NCI-H510A treated with DMSO at 0.1 percent for 48 hours (cell line): ENCODE measurements at places on chromosomes 16 and 17.

- no peak for DNase-seq
These were observed 43.4 kb downstream of the METTL16 start for GRCh38 chr17:2468270-2468669.

DNA sequence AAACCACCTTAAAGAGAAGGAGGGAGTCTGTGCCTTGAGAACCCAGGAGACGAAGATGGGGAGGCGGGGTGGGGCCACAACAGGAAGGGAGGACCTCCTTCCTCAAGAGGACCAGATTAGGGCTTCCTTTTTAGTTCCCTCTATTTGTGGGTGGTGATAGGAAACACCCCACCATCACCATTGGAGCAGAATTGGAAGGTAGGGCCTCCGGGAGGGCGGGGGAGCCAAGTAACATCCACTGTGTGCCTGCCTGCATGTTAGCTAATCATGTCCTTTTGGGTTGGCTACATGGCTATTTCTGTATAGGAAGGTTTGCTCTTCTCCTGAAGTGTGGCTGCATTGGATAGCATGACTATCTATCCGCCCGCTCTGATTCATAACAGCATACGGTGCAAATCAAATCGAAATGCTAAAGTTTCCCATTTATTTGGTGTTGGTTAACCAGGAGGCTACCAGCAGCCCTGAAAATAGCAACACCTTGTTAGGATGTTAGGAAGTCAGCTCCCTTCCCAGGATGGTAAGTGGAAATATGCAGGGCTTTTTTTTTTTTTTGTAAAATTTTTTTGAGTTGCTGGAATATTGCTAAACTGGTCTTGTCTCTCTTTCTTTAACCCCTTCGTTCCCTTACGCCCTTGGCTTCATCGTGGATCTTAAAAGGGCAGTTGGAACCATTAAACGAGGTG lies 4.2 kb downstream of the SYT17 start:
- no peak for DNase-seq

- DNase-seq: peak; percentile 72
These were observed 98.1 kb upstream of the SEC14L1 start for GRCh38 chr17:77042476-77043231.

- DNase-seq: no peak
These were observed 5.8 kb upstream of the TRAF4 start for GRCh38 chr17:28737770-28738679.

GRCh38 chr16:86277221-86277620 lies 233.1 kb upstream of the FOXF1 start:
- DNase-seq: no peak

- no peak for DNase-seq
These were observed 6.7 kb upstream of the KRT9 start for GRCh38 chr17:41578538-41578937.

DNA sequence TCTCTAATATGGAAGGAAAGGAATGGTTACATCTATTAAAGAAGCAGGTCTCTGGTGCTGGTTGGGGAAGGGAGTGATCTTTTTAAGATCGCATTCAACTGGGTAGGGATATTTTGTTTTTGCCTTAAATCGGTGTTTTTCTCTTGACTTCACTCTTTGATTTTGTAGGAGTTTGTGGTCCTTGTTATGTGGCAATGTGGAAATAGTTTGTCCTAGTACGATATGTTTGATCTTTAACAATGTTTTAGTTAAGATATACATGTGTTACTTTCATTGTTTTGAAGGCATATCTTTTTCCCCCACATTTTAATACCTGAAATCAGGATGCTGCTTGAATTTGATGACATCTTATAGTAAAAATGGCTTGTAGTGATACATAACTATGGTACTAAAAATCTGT lies 8.7 kb downstream of the GGNBP2 start:
- no peak for DNase-seq

- DNase-seq: peak; percentile 92
These were observed at the start of gene DLX3 for GRCh38 chr17:49995055-49995738. TSS of gene DLX3 (minus strand) at chr17:49995224. CDS start at chr17:49994998, 226 bp downstream.

GRCh38 chr16:10856042-10856441 lies 21.0 kb upstream of the CIITA start:
- no peak for DNase-seq

DNA sequence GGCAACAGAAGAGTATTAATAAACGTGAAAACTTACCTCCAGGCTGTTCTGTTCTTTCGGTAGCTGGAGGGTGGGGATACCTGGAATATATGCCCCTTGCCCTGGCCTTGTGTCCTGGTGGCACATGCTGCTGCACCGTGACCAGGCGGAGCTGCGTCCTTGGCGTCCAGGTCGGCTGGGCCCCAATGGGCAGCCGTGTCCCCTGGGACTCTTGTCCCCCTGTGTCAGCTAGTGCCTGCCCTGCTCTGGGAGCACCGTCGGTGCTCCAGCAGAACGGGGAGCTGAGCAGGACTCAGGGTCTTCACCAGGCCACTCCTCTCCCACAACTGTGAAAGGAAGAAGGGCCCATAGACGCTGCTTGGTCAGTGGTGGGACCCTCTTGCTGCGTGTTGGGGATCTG lies 7.9 kb downstream of the ZNF213 start:
- no peak for DNase-seq

GRCh38 chr16:11848842-11849241 lies 2.5 kb downstream of the RSL1D1 start:
- DNase-seq: no peak

GRCh38 chr17:50924300-50924699 lies 58.1 kb upstream of the TOB1 start:
- no peak for DNase-seq

DNA sequence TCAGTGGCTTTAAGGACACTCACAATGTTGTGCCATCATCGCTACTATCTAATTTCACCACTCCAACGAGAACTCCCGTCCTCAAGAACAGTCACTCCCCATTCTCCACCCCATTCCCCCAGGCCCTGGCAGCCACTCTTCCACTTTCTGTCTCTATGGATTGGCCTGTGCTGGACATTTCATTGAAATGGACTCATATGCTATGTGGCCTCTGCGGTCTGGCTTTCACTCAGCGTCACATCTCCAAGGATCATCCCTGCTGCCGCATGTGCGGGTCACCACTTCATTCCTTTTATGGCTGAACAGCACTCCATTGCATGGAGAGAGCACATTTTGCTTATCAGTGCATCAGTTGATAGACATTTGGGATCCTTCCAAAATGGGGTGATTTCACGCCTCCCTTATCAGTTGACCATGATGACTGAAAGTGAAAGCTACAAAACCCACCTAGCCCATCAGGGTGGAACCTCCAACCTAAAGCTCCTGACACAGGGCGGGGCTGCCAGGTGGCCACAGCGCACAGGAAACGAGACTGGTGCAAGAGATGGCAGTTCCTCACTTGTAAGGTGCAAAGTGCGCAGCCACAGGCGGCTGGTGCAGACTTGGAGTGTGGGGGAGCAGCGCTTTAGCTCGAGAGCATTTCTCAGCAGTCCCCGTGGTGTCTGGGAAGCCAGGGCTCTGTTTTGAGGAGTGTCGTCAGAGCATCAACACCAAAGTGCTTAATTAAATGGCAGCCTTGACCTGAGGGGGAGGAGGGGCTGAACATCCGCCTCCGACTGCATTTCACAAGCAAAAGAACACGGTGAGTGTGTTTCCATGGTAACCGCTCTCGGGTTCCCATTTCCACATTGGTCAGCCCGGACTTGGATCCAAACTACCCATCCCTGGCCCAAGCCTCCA lies 23.8 kb downstream of the COTL1 start:
- DNase-seq: peak; percentile 66

DNA sequence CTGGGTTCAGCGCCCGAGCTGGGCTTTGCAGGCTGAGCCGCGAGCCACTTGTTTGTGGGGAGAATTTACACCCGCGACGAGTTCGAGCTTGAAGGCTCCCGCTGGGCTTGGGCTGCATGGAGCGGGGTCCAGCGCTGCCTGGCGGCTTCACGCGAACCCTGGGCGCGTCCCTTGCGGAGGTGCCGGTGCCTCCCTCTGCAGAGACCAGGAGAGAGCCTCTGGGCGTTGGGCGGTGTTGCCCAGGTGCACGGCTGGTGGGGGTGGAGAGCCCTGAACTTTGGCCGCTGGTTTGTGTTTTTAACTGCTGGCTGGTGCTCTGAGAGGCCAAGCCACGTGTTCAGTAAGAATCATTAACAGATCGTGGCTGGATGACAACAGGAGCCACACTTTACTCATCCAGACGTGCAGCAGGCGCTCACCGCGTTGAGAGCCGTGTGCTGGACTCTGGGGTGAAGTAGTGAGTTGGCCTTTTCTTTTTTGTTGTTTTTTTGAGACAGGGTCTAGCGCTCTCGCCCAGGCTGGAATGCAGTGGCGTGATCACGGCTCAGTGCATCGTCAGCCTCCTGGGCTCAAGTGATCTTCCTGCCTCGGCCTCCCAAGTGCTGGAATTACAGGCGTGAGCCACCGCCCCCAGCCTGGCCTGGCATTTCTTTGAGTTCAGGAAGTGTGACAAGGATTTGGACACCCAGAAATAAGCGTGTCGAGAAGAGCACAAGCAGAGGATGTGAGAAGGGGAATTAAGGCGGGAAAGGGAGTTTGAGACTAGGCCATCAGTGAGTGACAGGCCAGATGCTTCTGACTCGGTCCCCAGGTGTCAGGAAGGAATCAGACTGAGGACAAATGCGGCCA lies 827 bp downstream of the CDK10 start:
- no peak for DNase-seq

- no peak for DNase-seq
These were observed 55.9 kb downstream of the TBC1D16 start for GRCh38 chr17:79979816-79980215.

- DNase-seq: no peak
These were observed 67.8 kb upstream of the SOX9 start for GRCh38 chr17:72053036-72053435.

DNA sequence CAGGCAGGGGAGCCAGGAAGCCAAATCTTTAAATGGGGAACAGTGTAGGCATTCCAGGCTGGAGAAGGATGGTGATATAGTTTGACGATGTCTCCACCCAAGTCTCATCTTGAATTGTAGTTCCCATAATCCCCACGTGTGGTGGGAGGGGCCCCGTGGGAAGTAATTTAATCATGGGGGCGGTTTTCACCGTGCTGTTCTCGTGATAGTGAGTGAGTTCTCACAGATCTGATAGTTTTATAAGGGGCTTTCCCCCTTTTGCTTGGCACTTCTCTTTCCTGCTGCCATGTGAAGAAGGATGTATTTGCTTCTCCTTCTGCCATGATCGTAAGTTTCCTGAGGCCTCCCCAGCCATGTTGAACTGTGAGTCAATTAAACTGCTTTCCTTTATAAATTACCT lies 28.8 kb downstream of the GINS3 start:
- no peak for DNase-seq

DNA sequence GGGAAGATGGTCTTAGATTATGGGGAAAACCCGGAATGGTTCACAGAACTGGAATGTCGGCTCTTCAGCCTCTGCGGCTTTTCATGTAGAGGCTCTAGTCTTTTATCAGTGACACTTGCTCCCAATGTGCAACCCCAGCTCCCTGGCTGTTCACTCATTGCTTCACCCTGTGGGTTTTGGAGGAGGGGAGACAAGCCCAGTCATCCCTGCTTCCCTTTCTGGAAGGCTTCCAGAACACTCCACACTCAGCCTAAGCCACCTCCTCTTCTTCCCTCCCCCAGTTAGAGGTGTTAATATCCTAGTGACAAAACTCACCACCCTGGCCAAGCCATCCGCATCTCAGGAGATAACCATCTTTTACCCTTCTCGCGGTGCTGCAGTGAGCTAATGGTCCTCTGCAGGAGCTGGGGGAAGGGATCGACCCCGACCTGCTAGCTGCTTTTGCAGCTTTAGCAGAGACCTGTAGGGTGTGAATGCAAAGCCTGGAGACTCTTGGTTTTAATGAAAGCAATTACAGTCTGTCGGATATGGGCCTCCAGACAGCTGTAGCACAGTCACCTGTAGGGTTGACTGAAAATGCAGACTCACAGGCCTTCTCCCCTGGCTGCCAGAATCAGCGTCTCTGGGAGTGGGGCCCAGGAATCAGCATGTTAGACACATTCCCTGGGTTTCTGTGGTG lies 24.3 kb upstream of the LASP1NB start:
- no peak for DNase-seq

DNA sequence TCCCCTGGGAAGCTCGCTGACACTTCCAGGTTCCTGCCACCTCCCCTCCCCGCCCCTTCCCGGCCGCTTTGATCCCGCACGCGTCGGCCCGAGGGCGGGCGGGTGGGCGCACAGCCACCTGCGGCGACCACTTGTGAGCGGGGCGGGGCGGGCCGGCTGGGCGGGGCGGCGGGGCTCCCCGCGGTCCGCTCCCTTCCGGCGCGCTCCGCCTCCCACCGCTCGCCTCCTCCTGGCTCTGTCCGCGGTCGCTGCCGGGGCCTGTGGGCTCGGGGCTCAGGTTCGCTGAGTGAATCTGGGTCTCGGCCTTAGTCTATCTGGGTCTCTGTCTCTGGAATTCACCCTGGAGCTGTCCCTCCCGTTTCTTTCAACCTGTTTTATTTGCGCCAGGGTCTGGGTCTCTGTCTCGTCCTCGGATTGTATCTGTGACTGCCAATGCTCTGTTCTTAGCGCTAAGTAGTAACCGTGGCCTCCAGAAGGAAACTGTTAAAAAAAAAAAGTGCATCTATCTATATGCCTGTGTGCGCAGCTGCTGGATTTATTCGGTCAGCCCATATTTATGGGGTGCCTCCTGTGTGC lies 2.7 kb upstream of the HES7 start:
- DNase-seq: peak; percentile 87

- DNase-seq: no peak
These were observed 152.7 kb downstream of the SOX9 start for GRCh38 chr17:72273289-72274056.

DNA sequence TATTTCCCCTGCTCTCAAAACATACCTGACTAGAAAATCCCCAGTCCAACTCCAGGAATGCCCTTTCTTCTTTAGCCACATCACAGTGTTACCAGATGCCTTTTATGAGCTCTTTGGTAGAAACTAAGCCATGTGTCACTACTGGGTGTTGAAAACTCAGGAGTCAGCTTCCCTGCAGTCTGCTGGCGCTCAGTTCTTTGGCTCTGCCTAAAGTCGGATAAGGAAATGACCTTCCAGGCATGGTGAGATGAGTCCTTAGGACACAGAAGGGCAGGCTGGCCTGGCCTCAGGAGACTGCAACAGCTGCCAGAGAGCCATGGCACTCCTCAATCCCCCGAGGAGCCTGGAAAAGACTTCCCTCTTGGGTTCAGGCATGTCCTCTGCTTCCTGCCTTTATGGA lies 89.1 kb downstream of the CDH13 start:
- DNase-seq: no peak

DNA sequence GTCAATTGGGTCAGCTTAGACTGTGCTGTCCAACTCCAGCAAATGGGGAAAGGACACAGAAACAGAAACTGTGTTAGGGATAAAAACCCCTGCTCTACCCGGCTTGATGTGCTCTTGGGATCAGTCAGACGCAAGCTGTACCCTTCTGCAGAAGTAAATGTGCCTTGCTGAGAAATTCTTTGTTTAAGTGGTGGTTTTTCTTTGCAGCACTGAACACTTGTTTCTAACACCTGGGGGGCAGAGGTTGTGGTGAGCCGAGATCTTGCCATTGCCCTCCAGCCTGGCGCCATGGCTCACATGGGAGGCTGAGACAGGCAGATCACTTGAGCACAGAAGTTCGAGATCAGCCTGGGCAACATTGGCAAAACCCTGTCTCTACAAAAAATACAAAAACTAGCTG lies 18.5 kb upstream of the ARL4D start:
- no peak for DNase-seq
